Stimulated activated CD4-positive, alpha-beta T cell treated with anti-CD3 and anti-CD28 coated beads, Interleukin-2, amount 100 ng/mL, for 48 hours (primary cell): ENCODE measurements at places on chromosomes 4 and X.

DNA sequence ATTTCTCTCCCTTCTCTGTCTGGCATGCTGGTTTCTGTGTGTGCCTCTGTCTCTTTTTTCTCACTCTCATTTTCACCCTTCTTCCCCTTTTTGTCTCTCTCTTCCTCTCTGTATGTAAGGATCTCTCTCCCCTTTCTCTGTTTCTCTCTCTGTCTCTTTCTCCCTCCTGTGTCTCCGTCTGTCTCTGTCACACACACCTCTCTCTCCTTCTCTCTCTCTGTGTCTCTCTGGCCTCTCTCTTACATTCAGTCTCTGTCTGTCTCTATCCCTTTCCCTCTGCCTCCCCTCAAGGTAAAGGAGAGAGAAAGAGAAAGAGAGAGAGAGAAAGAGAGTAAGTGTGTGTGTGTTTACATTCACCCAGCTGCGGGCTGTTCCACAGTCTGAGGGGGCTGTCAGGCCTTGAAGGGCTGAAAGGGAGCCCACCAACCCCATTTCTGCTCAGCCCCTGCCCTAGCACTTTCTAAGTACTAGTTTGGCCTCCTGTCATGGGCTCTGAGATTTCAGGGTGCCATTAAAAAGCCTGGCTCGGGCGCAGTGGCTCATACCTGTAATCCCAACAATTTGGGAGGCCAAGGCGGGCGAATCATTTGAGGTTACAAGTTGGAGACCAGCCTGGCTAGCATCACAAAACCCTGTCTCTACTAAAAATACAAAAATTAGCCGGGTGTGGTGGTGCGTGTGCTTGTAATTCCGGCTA is 9.6 kb upstream of the TSPYL2 start:
- DNase-seq = no peak

DNA sequence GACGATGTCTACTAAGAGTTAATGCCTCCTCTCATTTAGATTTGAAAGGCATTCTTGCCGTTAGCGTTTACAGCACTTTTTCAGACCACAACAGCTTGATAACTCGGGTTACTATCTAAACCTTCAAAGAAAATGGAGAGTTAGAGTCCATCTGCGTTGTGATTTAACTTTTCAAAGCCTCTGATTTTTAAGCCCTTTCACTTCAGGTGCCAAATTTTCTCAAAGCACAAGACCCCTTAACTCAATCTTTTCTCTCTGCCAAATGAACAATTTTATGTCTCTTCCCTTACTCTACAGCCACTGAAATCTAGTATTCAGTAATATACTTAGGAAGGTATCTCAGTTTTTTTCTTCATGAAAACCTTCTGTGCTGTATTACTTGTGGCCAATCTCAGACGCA is 310.5 kb downstream of the TENM3 start:
- DNase-seq = no peak

DNA sequence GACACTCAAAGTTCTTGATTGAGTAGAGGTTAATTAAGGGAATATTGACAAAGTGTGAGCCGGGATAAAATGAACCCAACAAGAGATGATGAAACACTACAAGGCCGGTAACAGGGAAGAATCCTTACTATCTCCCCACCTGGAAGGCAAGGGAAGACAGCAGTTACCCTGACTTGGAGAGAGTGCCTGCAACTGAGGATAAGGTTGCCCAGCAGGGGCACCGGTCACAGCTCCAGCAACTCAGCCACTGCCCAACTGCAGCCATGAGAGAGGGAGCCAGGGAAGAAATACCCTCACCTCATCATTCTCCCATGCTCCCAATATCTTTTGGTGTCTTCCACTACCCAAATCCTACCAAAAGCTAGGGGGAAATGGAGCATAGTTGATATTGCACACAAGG is 212.7 kb downstream of the KCTD8 start:
- no peak for DNase-seq

- peak; percentile 8 for DNase-seq
Measured at GRCh38 chr4:108762559-108763225, at the start of gene ETNPPL. Gene ETNPPL, minus strand, starts transcription at chr4:108763053. Its CDS starts 155 bp downstream, at chr4:108762898.

GRCh38 chr4:113784497-113785250 is 23.1 kb upstream of the CAMK2D start:
- DNase-seq = no peak

- no peak for DNase-seq
Measured at GRCh38 chr4:184807797-184808712, 17.7 kb downstream of the ACSL1 start.

DNA sequence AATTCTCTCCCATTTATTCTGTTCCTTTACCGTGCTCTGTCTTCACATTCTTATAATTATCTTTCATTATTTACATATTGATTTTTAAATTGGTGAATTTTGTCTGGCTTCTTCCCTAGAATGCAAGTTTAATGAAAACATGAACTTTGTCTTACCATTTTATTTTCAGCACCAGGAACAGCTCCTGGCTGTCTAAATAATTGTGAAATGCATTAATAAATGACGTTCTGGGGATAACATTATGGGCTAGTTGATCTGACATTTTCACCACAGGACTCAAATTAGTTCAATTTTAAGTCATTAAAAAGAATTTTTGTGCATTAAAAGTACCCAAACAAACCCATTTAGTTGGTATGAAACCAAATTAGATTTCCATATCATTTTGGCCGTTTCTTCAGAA is 97.5 kb downstream of the KCTD8 start:
- DNase-seq = no peak

GRCh38 chrX:154093965-154094364 is 3.6 kb downstream of the MECP2 start:
- DNase-seq = no peak

GRCh38 chrX:136452614-136453013 is 35.1 kb upstream of the BRS3 start:
- DNase-seq = no peak

GRCh38 chrX:80216086-80216485 is 201.5 kb downstream of the TBX22 start:
- DNase-seq = no peak

DNA sequence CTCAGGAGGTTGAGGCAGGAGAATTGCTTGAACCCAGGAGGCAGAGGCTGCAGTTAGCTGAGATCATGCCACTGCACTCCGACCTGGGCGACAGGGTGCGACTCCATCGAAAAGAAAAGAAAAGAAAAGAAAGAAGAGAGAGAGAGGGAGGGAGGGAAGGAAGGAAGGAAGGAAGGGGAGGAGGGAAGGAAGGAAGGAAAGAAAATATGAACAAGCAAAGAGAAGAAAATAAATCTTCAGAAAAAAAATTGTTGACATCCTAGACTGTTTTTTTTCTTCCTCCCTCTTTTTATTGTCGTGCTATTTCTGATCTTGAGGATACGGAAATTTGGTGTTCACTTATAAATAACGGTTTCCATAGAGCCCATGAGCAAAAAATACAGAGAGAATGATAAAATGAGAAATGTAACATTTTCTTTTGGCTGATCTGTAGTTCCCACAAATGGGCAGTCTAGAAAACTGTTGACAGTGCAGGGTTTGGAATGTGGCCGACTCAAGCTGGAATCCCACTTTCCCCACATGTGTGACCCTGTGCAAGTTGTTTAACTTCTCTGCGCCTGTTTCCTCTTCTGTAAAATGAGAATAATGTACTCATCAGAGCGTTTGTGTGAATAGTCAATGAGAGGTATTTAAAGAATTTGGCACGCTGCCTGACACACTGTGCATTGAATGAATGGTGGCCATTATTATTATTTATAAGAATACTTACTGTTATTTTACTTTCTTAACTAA is 19.4 kb downstream of the SORBS2 start:
- DNase-seq = no peak

GRCh38 chr4:127782275-127783025 is at the start of gene HSPA4L:
Gene HSPA4L, plus strand, starts transcription at chr4:127782322. Its CDS starts 229 bp downstream, at chr4:127782551.
- DNase-seq = peak; percentile 24

DNA sequence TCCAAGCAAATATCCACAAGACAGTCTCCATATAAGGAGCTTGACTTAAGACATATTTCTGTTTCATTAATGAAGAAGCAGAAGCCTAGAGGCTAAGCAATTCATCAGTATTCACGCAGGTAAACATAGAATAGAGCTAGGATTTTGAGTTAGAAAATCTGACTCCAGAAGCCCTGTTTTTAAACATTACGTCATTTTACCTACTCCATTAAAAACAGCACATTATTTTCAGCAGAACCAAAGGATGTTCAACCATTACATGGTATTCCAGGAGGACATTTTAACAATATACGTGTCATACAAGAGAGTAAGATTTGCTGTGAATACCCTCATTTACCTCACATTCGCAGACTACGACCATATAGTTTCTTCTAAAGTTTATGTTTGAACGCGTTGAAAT is 403.3 kb upstream of the TRAM1L1 start:
- no peak for DNase-seq

DNA sequence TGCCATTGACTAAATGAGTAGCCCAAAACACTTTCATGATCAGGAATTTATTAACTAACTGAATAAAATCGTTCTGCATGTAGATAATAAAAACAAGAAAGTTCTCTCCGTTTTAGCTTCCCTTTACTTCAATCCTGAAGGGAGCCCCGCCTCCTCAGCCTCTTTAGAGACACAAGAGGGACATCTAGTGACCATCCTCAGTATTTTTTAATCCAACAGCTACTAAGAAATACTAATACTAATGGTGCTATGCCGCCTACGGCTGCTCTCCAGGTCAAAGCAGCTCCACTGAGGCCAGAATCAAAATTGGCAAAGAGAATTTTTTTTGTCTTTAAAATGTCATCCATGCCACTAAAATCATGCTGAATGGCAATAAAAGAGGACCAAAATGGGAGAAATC is 3.2 kb upstream of the PCDH19 start:
- no peak for DNase-seq

- no peak for DNase-seq
Measured at GRCh38 chrX:121581885-121582284, 534.5 kb downstream of the GLUD2 start.

GRCh38 chr4:75820676-75821075 is 81.6 kb downstream of the PPEF2 start:
- no peak for DNase-seq

- no peak for DNase-seq
Measured at GRCh38 chr4:185761352-185762235, 50.4 kb downstream of the SORBS2 start.

- DNase-seq = no peak
Measured at GRCh38 chr4:3784454-3785291, 18.5 kb downstream of the ADRA2C start.

DNA sequence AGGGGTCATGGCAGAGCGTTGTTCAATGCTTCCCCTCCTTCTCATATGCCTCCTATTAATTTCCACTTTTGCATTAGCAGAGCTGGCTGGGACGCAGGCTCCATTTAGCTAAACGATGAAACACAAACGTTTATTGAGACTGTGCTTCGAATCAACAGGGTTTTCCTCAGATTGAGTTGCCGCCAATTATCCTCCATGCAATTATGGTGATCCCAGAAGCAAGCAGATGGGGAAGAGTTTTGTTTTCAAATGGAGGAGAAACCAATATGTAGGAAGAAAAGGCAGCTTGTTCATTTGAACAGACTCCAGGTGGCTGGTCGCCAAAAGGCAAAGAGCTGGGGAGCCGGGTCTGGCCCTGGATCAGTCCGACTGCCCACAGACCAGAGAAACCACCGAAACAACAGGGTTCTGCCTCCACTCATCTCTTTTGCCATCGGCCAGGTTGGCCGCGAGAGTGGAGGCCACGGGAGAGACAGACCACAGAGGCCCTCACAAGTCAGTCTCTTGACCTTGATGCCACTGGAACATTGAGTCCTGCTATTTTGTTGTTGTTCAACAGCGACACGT is 184.8 kb downstream of the GBA3 start:
- DNase-seq = no peak

GRCh38 chr4:78020677-78021076 is 36.4 kb upstream of the FRAS1 start:
- DNase-seq = no peak

GRCh38 chr4:180341926-180342325 is 1901.3 kb upstream of the TENM3 start:
- no peak for DNase-seq

GRCh38 chr4:138037696-138038095 is 204.5 kb downstream of the SLC7A11 start:
- DNase-seq = no peak

GRCh38 chr4:1177274-1178141 is 5.1 kb upstream of the SPON2 start:
- no peak for DNase-seq

DNA sequence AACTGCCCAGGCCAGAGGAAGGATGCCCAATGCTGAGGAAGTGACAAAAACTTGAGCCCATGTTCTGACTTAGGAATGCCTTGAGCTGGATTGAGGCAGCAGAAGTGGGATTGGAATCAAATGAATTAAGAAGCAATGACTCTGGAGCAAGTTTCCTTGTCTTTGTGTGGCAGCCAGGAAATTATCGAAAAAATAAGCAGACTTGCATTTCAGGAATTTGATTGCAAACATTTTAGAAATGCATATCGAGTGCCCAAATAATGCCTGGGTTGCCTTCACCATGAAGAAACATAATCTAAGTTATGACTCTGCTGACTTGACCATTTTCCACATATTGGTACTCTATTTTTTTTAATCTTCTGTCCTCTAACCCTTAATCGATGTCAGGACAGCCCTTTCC is 9.5 kb downstream of the CYTL1 start:
- no peak for DNase-seq

- no peak for DNase-seq
Measured at GRCh38 chrX:48083706-48084105, 12.3 kb upstream of the ZNF630 start.

DNA sequence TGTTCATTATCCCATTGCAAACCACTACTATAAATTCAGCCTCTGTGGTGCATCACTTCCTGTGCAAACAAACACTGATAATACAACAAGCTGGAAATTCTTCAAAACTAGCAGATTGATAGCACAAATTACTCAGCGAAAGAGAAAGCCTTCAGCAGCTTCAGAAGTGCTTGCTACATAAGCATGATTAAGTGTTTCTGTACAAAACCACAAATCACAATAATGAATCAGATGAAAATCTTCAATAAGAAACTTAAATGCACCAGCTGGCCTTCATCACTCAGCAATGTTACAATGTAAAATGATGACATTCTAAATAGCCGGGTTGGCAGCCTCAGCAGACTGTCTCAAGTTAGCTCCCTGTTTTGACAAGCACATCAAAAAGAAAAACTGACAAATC is 262.2 kb downstream of the SPOCK3 start:
- DNase-seq = no peak

DNA sequence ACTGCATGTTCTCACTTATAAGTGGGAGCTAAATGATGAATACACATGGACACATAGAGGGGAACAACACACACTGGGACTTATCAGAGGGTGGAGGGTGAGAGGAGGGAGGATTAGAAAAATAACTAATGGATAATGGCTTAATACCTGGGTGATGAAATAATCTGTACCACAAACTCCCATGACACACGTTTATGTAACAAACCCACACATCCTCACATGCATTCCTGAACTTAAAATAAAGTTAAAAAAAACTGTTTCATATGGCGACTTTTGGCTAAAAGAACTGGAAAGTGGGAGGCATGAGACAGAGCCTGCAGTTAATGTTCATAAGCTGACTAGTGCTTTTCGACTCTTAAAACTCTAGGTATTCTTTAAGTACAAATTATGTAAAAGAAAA is 98.9 kb upstream of the NPFFR2 start:
- no peak for DNase-seq

- DNase-seq = no peak
Measured at GRCh38 chrX:69133921-69134542, 31.2 kb downstream of the PJA1 start.

GRCh38 chrX:7074148-7074907 is 73.2 kb upstream of the STS start:
- no peak for DNase-seq
